LoVo (cell line): ENCODE measurements at places on chromosomes 2 and 18.

GRCh38 chr2:168528469-168528868, 72.4 kb downstream of the CERS6 start:
- no peak for DNase-seq

- peak; percentile 7 for DNase-seq
Measured at GRCh38 chr2:132671151-132671835, 1.3 kb upstream of the LYPD1 start.

GRCh38 chr2:1253629-1254028, 159.6 kb upstream of the TPO start:
- no peak for DNase-seq

DNA sequence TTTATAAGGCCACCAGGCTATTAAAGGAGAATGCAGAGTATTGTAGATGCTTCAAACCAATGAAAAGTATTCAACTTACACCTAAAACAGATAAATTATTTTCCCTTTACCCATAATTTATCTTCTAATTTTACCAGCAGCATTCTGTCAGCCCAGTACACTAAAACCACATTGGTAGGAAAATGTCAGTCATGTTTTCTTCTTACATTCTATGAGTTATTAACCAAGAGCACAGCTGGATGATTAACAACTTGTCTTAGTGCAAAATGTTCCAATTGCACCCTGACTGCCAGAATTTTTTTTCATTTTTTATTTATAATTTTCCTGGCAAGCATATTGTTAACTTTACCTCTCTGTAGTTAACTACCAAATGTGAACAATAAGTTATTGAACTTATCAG, 79.0 kb upstream of the WDR75 start:
- no peak for DNase-seq

DNA sequence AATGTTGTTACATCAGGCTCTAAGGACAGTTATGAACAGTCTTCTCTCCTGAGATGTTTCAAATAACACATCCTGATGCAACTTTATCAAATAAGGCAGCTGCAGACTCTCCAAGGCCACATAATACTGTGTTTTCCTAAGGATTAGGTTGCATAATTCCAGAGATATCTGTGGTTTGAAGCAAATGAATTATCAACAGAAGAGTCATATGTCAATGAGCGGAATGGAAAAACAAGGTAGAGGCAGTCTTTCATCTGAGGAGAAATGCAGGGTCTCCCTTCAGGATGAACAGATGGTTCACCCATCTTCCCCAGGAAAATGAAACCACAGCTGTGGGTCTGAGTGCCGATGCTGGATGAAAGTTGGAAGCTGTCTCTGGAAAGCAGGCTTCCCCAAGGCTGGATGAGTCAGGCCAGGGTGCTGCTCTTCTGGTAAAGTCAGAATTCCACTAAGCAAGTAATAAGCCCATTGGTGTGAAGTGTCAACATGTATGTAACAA, 22.2 kb downstream of the LYG1 start:
- DNase-seq = peak; percentile 14

- DNase-seq = no peak
Measured at GRCh38 chr18:57902721-57903120, 99.6 kb upstream of the ATP8B1 start.

DNA sequence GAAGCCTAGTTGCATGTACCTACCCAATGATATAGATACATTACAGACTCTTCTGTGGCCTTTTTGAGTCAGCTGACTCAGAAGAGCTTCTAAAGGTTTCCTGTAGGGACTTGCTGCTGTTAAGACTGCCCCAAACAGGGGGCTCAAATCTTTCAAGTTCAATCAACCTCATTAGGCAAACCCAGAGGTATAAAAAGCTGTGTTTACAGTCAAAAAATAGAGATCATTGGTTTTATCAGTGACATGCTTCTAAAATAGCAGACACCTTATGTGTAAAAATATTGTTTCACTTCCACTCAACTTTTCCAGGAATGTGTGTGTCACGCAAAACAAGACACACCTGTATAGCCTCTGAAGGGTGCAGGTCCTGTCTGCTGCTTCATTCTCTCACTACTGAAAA, 624.3 kb upstream of the FANCL start:
- no peak for DNase-seq

DNA sequence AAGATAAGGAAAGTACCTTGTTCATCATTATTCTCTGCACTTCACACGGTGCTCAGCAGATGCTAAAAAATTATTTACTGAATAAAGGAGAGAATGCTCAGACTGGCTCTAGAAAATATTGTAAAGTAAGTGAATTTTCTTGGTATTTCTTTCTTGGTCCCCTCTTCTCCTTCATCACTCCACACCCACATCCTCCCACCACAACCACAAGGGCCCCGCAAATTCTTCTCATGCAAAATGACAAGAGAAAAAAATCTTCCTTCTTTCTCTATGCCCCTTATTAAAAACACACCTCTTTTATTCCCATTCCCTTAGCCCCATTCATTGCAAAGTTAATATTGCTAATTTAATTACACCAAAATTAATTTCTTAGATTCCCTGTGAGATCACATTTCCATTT, 74.2 kb upstream of the NEDD4L start:
- no peak for DNase-seq

DNA sequence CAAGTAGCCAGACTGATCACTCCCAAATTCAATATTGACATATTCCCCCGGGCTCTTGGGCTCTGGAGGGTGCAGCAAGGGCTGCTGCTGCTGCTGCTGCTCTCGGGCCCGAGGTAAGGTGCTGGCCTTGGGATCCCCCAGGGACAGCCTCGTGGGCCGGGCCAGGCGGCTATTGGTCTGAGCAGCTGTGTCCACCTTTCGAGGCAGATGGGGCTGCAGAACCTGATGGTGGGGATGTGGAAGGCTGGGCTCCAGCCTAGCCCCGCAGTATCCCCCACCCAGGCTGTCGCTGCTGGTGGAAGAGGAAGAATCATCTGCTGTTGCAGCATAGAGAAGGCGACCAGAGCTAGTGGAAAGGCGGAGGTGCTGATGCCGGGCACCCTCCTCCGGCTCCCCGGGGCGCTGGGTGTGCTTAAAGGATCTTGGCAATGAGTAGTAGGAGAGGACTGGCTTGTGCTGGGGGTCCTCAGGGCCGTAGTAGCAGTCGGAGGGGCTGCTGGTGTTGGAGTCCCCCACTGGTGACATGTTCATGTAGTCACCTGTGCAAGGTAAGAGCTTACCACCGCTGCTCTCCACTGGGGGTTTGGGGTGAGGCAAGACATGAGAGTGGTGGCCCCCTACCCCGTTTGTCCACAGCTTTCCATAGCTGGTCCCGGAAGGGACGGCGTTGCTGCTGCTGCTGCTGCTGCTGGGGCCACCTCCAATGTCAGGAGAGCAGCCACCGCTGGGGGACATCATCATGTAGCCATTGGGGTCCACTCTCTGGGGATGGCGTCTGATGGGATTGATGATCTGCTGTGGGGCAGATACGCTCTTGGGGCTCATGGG, 3.4 kb downstream of the IRS1 start:
- DNase-seq = no peak

DNA sequence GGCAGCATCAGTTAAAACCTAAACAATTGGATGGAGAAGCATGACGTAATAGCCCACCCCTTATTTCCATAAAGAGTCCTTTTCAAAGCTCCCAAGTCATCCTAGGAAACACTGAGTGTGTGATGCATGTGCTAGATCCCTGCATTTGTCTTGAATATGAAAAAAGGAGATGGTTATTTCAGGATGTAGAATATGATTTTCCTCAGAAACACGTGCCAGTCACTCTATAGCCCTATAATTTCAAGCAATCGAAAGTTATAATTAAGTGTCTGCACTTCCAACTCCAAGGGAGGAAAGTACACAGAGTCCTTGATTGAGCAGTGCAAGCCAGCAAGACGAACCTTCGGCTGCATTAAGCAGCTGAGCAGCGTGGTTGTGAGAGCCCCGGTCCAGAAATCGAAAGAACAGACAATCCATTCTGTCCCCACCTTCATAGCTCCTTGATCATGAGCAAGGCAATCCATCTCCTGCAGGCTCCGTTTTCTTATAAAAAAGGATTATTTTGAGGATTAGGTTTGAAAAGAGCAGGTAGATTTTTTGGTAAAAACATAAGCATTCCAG, 287.7 kb downstream of the FBXO15 start:
- DNase-seq = no peak

- no peak for DNase-seq
Measured at GRCh38 chr2:218867900-218868299, 8.3 kb downstream of the WNT6 start.

- DNase-seq = no peak
Measured at GRCh38 chr2:3885629-3886628, 182.6 kb downstream of the DCDC2C start.

DNA sequence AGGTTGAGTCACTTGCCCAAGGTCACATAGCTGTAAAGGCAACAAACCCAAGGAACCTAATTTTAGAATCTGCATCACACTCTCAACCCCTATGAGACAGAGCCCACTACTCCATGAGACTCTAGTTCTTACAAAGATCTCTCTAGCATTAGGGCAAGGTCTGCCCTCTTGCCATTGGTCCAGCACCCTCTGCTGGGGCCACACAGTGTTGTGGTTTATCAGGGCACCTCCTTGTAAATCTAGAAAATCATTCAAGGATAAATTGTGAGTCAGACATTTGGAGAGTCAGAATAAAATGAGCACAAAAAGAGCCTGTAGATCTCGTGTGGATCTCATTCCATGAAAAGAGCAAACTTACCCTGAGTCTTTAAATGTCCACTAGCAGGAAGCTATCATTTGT, 91.2 kb downstream of the SLC8A1 start:
- no peak for DNase-seq

GRCh38 chr2:237059155-237059875, 26.4 kb upstream of the COPS8 start:
- no peak for DNase-seq

GRCh38 chr18:52341608-52342381, 1.8 kb downstream of the DCC start:
- no peak for DNase-seq

DNA sequence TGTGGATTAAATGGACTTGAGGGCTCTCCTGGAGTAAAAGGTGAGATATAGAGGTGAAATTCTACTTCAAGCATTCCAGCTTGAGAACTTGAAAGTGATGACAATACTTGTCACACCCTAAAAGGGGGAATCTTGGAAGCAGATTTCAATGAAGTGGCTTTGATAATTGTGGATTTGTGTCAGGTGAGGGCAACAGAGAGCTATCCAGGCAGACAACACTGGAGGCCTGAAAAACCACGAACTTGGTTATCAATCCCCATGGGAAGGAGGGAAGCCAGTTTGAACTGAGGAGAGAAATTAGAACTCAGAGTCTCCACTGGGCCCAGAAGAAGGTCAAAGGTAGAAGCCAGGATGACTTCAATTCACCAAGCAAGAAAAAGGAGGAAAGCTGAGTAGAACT, 263.9 kb downstream of the FIGN start:
- DNase-seq = no peak

- no peak for DNase-seq
Measured at GRCh38 chr2:96265349-96265839, 403 bp downstream of the TMEM127 start.

DNA sequence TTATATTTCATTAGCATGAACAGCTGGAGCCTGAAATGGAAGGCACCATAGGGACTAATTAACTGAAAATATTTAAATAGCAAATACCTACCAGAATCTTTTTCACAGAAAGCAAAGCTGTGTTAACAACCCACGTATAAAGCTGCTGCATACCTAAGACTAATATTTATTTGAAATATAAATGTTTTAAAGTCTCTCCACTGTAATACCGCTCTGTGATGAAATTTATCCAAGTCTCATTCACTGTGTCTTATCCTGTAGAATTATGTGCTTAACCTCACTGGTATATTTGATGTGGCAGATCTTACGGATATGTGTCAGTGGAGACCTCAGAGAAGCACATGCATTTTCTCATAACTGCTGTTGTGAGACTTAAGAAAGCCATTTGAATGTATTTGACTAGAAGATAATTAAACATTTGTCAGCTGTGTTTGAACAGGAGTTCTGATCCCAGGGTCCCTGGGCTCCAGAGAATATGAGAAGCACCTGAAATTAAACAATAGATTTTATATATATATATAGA, 373.3 kb downstream of the ZNF804A start:
- no peak for DNase-seq

DNA sequence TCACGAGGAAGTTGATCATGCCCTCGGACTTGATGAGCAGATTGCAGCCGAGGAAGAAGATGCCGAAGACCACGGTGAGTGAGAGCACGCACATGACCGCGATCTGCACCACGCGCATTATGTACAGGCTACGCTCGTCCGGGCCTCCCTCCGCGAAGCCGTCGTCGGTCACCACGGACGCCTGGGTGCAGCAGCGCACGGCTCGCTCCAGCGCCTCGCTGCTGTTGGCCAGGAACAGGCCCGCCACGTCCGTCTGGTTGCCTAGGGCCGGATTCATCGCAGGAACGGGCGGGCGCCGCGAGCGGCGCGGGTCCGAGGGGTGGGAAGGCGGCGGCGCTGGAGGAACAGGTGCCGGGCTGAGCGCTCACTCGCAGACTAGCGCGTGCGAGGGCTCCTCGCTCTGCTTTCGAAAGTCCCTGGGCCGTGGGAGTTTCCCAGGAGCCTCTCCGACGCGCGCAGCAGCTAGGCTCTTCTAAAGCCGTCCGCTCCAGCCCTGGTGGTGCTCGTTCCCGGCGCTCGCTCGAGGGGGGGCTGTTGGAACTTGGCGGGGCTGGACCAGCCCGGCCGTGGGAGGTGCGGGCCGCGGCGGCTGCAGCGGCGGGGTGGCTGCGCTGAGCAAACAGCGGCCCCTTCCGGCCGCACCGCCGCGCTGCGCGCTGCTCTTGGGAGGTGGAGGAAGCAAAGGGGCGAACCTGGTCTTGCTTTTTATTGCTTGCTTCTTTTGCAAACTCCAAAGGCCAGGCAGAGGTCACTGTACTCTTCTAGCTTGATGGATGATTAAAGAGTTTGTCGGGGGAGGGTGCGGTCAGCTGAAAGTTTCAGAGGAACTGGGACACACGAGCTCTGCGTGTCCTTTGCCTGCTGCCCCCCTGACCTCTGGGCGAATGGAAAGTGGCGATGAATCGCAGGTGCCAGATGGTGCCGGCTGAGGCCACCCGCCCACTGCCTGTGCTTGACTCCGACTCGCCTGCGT, at the start of gene RPRM:
Gene RPRM, minus strand, starts transcription at position 474 of the 973 bp plus-strand sequence. Its CDS starts 197 bp downstream, at position 277.
- peak; percentile 37 for DNase-seq

DNA sequence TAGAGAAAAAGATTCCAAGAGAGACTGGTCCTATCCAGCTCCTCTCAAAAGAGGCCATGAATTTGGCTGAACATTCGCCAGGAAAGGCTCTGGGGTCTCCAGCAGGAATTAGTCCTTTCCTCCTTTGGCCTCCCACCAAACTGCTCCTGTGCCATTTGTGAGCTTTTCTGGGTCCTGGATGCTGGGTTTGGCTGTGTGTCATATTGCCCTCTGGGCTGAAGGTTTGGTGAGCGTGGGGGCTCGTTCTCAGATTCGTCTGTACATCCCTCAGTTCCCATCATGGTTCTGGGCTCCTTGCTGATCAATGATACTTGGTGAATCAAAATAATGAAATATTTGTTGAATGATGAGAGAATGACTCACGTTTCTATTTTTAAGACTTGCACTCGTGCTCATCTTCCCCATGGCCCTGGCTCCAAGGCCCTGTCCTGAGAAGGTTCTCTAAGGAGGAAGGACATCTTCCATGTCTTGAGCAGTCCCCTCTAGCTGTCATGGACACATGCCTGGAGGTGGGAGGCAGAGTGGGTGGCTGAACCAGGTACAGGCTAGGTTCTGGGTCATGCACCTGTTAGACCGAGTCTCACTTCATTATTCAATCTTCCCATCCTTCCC, 47.8 kb upstream of the RHOB start:
- no peak for DNase-seq
